SK-N-SH treated with all-trans-retinoic acid at 6 μM for 48 hours (cell line): ENCODE measurements at places on chromosomes 16 and 17.

DNA sequence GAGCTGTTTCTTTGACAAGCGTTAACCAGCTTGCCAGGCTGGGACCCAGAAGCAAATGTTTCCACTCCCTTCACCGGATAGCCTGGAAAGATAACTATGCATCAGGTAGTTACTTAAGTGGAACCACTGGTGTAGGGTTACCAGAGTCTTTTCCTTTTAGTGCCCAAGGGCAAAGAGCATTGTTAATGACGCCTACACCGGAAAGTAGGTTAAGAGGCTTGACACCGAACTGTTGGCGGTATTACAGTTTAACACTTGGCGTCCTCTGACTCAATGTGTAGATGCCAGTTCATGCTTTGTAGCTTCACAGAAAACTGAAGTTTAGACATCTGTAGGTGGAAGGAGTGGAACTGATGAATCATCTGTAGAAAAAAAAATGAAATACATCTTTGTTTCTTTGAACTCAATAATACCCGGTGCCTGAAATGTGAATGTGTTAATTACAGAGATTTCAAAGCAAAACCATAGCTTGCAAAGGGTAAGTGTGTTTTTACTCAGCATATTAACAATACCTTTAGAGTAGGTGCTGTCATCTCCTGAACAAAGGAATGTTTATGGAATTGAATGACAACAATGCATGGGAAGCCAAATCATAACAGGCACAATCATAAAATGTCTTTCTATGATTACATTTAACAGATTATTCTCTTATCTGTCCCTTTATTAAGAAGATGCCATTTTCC is 426.7 kb upstream of the SALL1 start:
- no peak for ATAC-seq

DNA sequence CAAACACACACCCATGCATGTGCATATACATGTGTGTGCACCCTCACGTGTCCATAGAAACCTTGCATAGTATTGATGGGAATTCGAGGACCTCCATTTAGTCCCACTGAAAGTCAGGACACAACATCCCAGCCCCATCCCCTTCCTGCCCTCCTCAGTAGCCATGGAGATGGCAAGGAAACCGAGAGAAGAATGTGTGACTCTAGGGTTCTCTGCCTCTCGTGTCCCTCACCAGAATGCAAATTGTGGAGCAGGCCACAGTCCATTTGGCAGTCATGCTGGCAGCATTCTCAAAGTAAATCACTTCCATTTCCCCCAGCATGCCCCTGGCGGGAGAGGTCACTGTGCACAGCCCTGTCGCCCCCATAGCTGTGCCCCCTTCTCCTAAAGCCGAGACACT is 141.1 kb downstream of the MSI2 start:
- ATAC-seq: no peak

- ATAC-seq: no peak
Measured at GRCh38 chr16:7714775-7715174, 382.1 kb downstream of the RBFOX1 start.

GRCh38 chr16:16073891-16074881 is 124.8 kb downstream of the ABCC1 start:
- ATAC-seq: peak; percentile 97

GRCh38 chr17:64401941-64402340 is 11.3 kb upstream of the PECAM1 start:
- ATAC-seq: no peak

- ATAC-seq: no peak; the same call in 2 of the 3 replicates
Measured at GRCh38 chr17:64765191-64765889, 103.2 kb upstream of the SMURF2 start.

DNA sequence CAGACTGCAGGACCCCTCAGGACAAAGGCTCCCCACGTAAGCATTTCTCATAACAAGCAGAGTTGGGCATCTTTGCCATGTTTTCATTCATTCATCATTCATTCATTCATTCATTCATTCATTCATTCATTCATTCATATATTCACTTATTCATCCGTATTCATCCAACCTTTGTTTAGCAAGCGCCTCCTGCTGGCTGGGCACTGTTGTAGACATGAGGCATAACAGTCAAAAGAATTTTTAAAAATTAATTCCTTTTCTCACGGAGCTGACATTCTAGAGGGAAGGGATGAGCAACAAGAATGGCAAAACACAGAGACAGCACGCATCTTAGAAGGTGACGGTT is 351.7 kb upstream of the TNRC6C start:
- no peak for ATAC-seq

DNA sequence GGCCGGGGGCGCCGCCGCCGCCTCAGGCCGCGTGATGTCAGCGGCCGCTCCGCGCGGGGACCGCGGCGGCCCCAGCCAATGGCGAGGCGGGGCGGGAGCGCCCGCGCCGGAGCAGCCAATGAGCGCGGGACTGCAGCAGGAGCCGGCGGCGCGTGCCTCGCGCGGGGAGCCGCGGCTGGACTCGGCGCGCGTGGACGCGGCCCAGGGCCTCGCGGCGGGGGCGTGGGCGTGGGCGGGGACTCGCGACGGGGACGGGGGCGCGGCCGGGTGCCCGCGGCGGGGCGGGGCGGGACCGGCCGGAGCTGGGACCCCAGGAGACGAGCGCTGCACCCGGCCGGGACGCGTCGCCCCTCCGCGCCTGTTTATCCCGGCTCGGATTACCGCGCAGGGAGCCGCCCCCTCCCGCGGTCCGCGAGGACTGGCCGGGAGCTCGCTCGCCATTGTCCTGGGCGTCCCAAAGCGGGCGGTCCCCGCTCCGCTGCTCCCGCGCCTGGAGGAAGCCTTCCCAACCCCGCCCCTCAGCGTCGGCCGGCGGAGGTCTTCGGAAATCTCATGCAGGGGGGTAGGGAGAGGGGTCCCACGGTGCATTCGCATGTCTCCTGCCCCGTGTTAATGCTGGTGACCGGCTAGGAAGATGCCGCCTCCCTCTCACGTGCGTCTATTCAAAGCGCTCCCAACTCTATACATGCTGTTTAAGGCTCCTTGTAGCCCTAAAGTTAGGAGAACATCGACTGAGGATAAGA is at the start of gene RNF157:
Gene RNF157, minus strand, starts transcription at position 33 of the 743 bp plus-strand sequence. CDS start 253 bp downstream, outside the sequence.
- peak; percentile 89 for ATAC-seq

- no peak for ATAC-seq
Measured at GRCh38 chr17:63579633-63580032, 21.1 kb upstream of the TACO1 start.

- ATAC-seq: no peak
Measured at GRCh38 chr17:48842746-48843145, 11.9 kb downstream of the CALCOCO2 start.

GRCh38 chr17:66317629-66318028 is 15.2 kb downstream of the PRKCA start:
- peak; percentile 36 for ATAC-seq

- peak; percentile 77 for ATAC-seq
Measured at GRCh38 chr17:21019976-21020586, 22.7 kb downstream of the USP22 start.

DNA sequence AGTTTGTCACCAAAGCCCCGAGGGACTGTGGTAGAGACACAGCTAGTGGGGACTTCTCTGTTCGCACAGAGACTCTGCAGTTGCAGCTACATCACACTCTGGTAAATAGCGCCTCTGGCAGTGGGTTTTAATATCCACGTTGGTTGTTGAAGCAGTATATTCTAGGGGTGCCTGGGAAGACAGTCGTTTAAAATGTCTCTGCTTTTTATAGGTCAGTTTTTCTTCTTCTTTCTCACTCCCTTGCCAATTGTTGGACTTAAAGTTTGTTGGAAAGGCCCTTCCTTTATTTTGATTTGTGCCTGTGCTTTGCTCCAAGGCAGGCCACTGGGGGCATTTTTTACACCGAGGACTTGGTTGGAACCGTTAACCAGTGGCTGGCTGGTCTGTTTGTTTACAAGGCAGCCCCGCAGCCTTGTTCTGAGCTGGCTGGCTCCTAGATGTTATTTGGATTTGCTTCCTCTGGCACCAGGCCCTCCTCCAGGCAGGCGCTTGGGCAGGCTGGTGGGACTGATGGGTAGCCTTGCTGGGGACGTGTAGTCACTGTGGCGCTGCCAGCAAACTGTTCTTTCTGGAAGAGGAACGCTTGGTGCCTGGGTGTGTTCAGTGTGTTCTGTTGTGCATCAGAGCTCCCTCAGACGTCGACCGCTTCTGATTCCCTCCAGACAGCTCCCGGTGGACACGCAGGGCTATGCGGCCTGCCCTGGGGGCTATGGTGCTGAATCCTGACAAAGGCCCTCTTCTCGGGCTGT is 218.2 kb upstream of the CHMP6 start:
- ATAC-seq: peak; percentile 69

- ATAC-seq: no peak
Measured at GRCh38 chr16:1153480-1154160, 714 bp downstream of the CACNA1H start.

DNA sequence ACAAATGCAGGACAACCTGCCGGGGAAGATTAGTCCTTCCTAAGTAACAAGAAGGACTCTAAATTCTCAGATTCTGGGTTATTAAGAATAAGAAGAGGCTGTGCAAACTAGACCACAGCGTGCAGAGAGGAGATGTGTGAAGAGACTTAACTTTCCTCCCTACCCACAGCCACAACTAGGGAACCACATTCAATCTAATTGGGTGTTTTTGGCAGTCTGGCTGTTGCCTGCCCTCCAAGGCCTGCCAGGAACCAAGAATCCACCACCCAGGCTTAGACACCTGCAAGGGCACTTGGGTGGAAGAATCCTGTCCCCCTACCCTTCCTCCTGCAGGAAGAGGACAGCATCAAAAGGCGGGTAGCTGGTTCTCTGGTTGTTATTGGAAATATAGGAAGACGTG is 202.0 kb downstream of the PARN start:
- no peak for ATAC-seq

DNA sequence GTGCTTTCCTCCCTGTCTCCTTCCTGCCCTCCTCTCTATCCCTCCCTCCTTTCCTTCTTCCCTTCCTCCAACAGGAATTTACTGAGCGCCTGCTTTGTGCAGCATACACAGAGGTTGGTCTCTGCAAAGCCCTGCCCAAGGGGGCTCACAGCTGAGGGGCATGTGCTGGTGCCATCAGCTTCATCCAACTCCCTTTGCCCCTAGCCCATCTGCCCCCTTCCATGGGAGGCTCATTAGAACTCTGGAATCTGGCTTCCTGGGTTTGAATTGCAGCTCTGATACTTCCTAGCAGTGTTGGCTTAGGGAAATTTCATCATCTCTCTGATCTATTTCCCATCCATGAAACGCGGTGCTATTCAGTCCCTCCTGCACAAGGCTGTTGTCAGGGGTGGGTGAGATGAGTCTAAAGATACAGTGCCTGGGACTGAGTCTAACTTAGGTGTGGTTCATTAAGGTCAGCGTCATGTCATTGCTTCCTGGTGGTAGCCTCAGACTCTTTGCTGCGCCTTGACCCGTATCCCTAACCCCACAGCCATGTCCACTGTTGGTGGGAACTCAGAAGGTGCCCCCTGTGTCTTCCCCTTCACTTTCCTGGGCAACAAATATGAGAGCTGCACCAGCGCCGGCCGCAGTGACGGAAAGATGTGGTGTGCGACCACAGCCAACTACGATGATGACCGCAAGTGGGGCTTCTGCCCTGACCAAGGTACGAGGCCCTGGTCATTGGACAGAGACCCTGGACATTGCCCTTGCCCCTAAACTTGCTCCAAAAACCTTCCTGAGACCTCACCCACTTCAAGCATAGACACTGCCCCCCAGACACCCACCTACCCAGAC is 10.3 kb downstream of the MMP2 start:
- ATAC-seq: no peak

DNA sequence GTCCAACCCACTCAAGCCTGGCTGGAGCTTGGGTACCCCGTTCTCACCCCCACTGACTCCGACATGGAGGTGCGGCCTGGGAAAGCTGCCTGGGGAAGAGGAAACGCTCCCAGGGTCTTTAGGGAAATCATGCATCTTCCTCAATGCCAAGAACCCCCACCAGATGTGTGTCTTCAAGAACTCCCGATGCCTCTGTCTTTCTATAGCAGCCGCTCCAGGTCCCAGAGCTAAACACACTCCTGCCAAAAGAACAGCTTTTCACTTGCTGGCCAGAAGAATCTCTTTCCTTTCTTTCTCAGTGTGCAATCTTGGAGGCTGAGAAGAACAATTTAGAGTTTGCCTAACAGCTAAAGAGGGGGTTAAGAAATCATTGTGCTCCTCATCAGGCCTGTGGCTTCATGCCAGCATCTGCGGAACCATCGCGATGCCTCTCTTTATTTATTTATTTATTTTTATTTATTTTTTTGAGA is 41.1 kb upstream of the MTSS2 start:
- ATAC-seq: no peak

- ATAC-seq: peak; percentile 2; the same call in 2 of the 3 replicates
Measured at GRCh38 chr17:50153650-50154575, 3.4 kb upstream of the PPP1R9B start.

DNA sequence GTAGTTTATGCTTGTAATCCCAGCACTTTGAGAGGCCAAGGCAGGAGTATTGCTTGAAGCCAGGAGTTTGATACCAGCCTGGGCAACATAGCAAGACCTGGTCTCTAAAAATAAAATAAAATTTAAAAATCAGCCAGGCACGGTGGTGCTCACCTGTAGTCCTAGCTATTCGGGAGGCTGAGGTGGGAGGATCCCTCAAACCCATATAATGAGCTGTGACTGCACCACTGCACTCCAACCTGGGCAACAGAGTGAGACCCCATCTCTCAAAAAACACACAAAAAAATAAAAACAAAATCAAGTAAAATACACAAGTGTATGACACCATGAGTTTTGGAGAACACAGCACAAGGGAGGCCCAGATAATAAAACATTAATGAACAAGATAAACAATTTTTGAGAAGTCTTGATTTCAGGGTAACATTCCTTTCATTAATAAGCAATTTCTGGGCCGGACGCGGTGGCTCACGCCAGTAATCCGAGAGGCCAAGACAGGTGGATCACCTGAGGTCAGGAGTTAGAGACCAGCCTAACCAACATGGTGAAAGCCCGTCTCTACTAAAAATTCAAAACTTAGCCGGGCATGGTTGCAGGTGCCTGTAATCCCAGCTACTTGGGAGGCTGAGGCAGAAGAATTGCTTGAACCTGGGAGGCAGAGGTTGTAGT is 17.9 kb downstream of the PRPSAP1 start:
- ATAC-seq: no peak

DNA sequence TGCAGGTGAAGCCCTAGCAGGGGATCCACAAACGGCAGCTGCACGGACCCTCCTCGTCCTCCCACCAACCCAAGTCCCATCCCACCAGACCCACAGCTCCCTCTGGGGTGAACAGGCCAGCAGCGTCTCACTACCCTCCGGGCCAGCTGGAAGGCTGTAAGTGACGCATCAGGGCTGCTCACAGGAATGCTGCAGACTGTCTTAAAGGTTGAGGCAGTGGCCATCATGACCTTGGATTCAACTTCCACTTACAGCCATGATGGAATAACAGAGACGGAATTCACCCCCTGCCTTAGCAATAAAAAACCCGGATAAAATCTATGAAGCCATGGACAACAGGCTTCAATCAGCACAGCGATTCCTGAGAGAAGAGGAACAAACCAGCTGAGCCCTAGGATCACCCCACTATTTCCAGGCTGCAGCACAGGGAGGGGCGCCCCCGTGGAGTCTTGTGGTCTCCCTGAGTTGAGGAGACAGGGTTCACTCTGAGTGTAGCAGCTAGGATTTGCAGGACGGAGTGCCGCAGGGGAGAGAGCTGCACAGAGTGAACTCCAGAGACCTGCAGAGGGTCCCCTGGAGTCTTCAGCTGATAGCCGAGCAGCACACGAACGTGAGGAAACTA is 10.5 kb downstream of the FAM83G start:
- ATAC-seq: no peak

- ATAC-seq: no peak
Measured at GRCh38 chr16:69839240-69839688, 77.1 kb downstream of the WWP2 start.
